Sigmoid colon (tissue), 7 donors: ENCODE measurements at places on chromosomes 13 and 19. TPM values are rescaled to one million over a fixed set of nuclear protein-coding genes. Genes with fewer than 3 reads are reported as not detected.

GRCh38 chr13:86760620-86761019 is 910.6 kb upstream of the SLITRK5 start:
- no peak for DNase-seq
- no peaks in the 10 kb centered on the region for H3K27me3 ChIP-seq
- H3K4me3 ChIP-seq: no peak overlapping the region
- no peaks in the 10 kb centered on the region for H3K4me1 ChIP-seq

- H3K27ac ChIP-seq: peak overlapping the region; percentile 96
- no peaks in the 10 kb centered on the region for H3K36me3 ChIP-seq
- peak overlapping the region; percentile 62 for H3K4me3 ChIP-seq
- no peaks in the 10 kb centered on the region for H3K27me3 ChIP-seq
These were observed 1.1 kb downstream of the ZNF444 start for GRCh38 chr19:56142087-56142787.

DNA sequence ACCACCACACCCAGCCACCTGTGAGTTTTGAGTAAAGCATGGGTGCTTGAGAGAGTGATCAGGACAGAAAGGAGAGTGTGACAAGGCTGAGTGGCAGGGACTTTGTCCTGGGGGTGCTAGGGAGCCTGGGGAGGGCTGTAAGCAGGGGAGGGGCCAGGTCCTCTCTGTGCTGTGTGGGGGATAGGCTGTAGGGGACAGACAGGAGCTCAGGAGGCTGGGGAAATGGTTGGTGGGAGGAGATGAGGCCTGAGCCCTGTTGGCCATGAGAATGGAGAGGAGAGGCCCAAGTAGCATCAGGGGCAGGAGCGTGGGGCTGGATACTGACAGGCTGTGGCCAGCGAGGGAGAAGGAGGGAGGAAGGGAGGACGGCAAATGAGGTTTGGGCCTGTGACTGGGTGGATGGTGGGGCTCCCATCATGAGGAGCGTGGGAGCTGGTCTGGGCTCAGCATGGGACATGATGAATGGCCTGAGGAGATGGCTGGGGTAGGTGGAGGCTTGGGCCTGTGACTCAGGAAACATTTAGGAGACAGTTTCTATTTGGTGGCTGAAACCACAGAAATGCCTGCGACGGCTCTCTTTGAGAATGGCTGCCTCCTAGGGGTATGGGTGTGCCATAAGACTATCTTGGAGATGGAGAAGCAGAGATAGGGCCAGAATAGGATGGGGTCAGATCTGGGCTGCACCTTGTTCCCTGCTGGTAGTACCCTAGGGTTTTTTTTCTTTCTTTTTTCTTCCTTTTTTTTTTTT is 25.0 kb downstream of the GRIN2D start:
- H3K4me3 ChIP-seq: no peak overlapping the region
- no peaks in the 10 kb centered on the region for H3K36me3 ChIP-seq
- H3K27ac ChIP-seq: no peak overlapping the region
- H3K27me3 ChIP-seq: peaks cover 40% of the 10 kb centered on the region
- H3K4me1 ChIP-seq: peaks cover 6% of the 10 kb centered on the region
- no peak for DNase-seq

- peaks cover 15% of the 10 kb centered on the region for H3K4me1 ChIP-seq
- H3K4me3 ChIP-seq: no peak overlapping the region
- no peak for DNase-seq
- H3K27me3 ChIP-seq: no peaks in the 10 kb centered on the region
These were observed 1200.6 kb downstream of the UQCRFS1 start for GRCh38 chr19:28012361-28012760.

DNA sequence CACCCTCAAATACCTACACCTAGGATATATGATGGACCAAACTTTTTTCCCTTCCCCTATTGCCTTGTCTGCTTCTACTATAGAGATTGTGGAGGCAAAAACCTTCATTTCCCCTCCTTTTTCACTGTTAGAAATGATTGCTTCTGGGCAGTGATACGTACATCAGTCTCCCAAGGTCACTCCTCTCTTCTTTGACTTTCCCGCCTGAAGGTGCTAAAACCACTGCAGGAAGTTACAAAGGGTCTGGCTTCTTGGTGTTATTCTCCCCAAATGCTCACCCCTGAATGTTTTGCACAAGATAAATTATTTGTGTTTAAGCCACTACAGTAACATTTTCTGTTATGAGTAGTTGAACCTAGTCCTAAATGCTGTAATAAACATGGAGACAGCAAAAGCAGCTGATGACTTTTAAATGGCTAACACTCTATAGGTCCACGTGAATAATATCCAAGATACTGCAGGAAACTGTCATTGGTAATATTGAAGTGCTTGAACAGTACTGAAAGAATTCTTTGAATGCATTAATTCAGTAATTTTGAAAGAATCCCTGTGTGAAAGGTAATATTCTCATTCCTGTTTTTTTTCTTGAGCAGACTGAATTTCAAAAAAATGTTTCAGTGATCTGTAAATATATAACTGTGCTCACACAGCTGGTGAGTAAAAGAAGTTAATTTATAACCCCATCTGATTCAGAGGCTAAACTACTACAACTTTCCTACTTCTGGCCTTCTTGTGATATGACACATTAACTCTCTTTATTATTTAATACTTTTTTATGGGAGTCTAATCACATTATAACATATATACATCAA is 865.1 kb downstream of the EFNB2 start:
- H3K36me3 ChIP-seq: no peaks in the 10 kb centered on the region
- no peaks in the 10 kb centered on the region for H3K4me1 ChIP-seq
- no peak overlapping the region for H3K27ac ChIP-seq
- no peak overlapping the region for H3K4me3 ChIP-seq

- peaks cover 8% of the 10 kb centered on the region for H3K27me3 ChIP-seq
- no peak overlapping the region for H3K27ac ChIP-seq
- H3K4me3 ChIP-seq: no peak overlapping the region
- no peaks in the 10 kb centered on the region for H3K4me1 ChIP-seq
- H3K36me3 ChIP-seq: no peaks in the 10 kb centered on the region
- no peak for DNase-seq
These were observed 45.4 kb upstream of the SPACA7 start for GRCh38 chr13:112330479-112331381.

- H3K36me3 ChIP-seq: no peaks in the 10 kb centered on the region
- no peaks in the 10 kb centered on the region for H3K4me1 ChIP-seq
- no peak overlapping the region for H3K4me3 ChIP-seq
- H3K27ac ChIP-seq: no peak overlapping the region
- H3K27me3 ChIP-seq: no peaks in the 10 kb centered on the region
- no peak for DNase-seq
These were observed 220.2 kb upstream of the NBEA start for GRCh38 chr13:34721631-34722595.

GRCh38 chr13:70128098-70128497 is 19.8 kb upstream of the KLHL1 start:
- H3K4me3 ChIP-seq: no peak overlapping the region
- H3K36me3 ChIP-seq: no peaks in the 10 kb centered on the region
- no peak for DNase-seq
- H3K27me3 ChIP-seq: no peaks in the 10 kb centered on the region
- no peaks in the 10 kb centered on the region for H3K4me1 ChIP-seq
- H3K27ac ChIP-seq: no peak overlapping the region

DNA sequence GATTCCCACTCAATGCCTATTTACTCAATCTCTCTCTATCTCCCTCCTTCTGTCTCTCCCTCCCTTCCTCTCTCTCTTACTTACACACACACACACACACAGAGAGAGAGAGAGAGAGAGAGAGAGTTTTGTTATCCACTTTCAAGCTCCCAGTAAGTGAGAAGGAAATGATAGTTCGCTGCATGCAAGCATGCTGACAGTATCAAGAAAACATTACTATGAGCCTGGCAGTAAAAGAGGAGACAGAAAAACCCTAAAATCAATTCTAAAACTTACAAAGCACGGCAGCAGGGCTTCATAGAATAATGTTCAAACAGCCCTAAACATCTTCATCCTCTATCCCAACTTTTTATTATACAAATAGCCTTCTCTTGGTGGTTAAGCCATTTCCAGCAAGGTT is 171.9 kb downstream of the FOXO1 start:
- no peaks in the 10 kb centered on the region for H3K36me3 ChIP-seq
- H3K4me3 ChIP-seq: no peak overlapping the region
- no peaks in the 10 kb centered on the region for H3K4me1 ChIP-seq
- no peak for DNase-seq

- no peak overlapping the region for H3K4me3 ChIP-seq
- H3K27me3 ChIP-seq: no peaks in the 10 kb centered on the region
- H3K36me3 ChIP-seq: no peaks in the 10 kb centered on the region
- peaks cover 26% of the 10 kb centered on the region for H3K4me1 ChIP-seq
- no peak for DNase-seq
These were observed 38.2 kb downstream of the ARRDC2 start for GRCh38 chr19:18046059-18046718.

DNA sequence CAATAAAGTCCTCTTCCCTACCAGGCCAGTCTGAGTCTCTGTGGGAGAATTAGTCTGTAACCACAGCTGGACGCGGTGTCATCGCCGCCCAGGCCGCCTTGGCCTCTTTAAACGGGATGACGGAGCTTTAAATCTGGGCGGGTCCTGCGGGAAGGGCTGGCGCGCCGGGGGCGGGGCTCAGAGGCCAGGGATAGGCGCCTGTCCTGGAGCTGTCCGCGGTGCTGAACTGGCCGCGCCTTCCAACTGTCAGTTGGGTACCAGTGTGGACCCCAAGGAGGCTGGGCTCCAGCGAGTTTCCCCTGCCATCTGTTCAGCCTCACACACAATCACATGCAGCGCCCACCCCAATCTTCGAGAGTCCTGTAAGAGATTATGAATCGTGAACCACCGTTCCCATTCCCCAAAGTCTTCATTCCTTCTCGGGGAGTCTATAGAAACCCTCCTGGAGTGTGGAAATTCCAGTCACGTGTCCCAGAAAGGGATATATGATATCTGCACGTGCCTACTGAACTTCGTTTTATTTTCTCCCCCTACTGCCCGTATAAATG is 11.5 kb downstream of the APLP1 start:
- no peaks in the 10 kb centered on the region for H3K4me1 ChIP-seq
- H3K4me3 ChIP-seq: no peak overlapping the region
- no peaks in the 10 kb centered on the region for H3K36me3 ChIP-seq

DNA sequence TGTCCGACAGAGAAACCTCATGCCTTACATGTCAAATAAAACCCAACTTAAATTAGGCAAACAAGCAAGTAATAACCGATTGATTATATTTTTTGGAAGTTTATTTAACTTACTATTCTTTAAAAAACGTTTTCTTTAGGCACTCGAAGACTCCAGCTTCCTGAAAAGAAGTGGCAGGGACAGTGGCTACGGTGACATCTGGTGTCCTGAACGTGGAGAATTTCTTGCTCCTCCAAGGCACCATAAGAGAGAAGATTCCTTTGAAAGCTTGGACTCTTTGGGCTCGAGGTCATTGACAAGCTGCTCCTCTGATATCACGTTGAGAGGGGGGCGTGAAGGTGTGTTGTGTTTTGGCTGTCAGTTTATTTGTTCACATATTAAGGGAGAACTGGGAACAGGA is 164.4 kb downstream of the LMO7 start:
- H3K27ac ChIP-seq: no peak overlapping the region
- no peak overlapping the region for H3K4me3 ChIP-seq
- no peaks in the 10 kb centered on the region for H3K4me1 ChIP-seq
- H3K36me3 ChIP-seq: no peaks in the 10 kb centered on the region
- H3K27me3 ChIP-seq: no peaks in the 10 kb centered on the region

DNA sequence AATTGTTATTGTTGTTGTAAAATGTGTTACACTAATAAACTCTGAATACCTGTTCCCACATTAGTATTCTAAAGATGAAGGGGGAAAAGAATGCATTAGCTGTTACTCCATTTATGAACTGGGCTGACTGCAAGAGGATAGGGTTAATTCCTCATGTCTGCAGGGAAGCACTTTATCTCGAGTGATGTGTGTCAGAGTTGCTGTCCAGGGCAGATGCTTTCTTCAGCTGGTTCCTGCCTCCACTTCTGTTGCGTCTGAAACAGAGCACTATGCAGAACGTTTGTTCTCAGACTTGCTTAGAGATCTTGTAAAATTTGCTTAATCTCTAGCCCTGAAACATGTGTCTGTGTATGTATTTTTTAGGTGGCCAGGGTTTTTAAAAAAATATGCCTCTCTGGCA is 318.8 kb downstream of the SPRY2 start:
- H3K27me3 ChIP-seq: no peaks in the 10 kb centered on the region
- no peaks in the 10 kb centered on the region for H3K4me1 ChIP-seq
- H3K27ac ChIP-seq: no peak overlapping the region
- no peak overlapping the region for H3K4me3 ChIP-seq

DNA sequence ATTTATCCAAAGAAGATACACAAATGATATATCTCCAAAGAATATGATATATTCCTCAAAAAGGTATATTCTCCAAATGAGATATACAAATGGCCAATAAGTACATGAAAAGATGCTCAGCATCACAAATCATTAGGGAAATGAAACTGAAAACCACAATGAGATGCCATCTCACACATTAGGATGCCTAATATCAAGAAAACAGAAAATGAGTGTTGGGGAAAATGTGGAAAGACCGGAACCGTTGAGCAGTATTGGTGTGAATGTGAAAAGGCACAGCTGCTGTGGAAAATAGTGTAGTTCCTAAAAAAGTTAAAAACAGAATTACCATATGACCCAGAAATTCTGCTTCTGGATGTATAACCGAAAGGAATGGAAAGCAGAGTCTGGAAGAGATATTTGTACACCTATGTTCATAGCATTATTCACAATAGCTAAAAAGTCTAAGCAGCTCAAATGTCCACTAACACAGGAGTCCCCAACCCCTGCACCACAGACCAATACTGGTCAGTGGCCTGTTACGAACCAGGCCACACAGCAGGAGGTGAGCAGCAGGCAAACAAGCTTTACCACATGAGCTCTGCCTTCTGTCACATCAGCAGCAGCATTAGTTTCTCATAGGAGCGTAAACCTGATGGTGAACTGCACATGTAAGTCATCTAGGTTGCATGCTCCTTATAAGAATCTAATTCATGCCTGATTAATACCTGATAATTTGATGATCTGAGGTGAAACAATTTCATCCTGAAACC is 291.9 kb downstream of the PCDH20 start:
- no peak for DNase-seq
- H3K36me3 ChIP-seq: no peaks in the 10 kb centered on the region
- H3K4me3 ChIP-seq: no peak overlapping the region
- H3K4me1 ChIP-seq: no peaks in the 10 kb centered on the region
- H3K27ac ChIP-seq: no peak overlapping the region

GRCh38 chr13:66200555-66200954 is 1029.6 kb downstream of the PCDH9 start:
- no peaks in the 10 kb centered on the region for H3K27me3 ChIP-seq
- H3K4me3 ChIP-seq: no peak overlapping the region
- no peaks in the 10 kb centered on the region for H3K36me3 ChIP-seq

GRCh38 chr13:79283742-79284141 is 122.3 kb downstream of the RBM26 start:
- H3K27ac ChIP-seq: no peak overlapping the region
- no peak for DNase-seq
- no peak overlapping the region for H3K4me3 ChIP-seq
- H3K4me1 ChIP-seq: no peaks in the 10 kb centered on the region
- no peaks in the 10 kb centered on the region for H3K27me3 ChIP-seq

GRCh38 chr13:41909506-41909905 is 51.4 kb downstream of the VWA8 start:
- DNase-seq: no peak
- no peaks in the 10 kb centered on the region for H3K27me3 ChIP-seq
- no peaks in the 10 kb centered on the region for H3K4me1 ChIP-seq

- H3K27ac ChIP-seq: peak overlapping the region; percentile 91
- DNase-seq: no peak
- H3K27me3 ChIP-seq: no peaks in the 10 kb centered on the region
- H3K36me3 ChIP-seq: no peaks in the 10 kb centered on the region
These were observed 52.4 kb downstream of the RFX2 start for GRCh38 chr19:6057651-6058517.

The PDE4C gene
- polyA plus RNA-seq: not detected

The C19orf81 gene
- not detected for polyA plus RNA-seq

The NANOS3 gene
- polyA plus RNA-seq: 0.16 TPM

The SCEL gene
- polyA plus RNA-seq: 2.4 TPM

The ZBTB32 gene
- not detected for polyA plus RNA-seq

The ZFR2 gene
- 0.22 TPM for polyA plus RNA-seq

The FAM83E gene
- 125 TPM for polyA plus RNA-seq
